ENCODE measurements at places on chromosomes 13 and 19. TPM values are rescaled to one million over a fixed set of nuclear protein-coding genes. Genes with fewer than 3 reads are reported as not detected.

CAMSAP3 gene
- total RNA-seq, result 0.52 TPM

GIPR gene
- total RNA-seq, result 1.4 TPM

PABPC3 gene
- total RNA-seq, result 1.3 TPM

PSG3 gene
- not detected for total RNA-seq

TMEM255B gene
- total RNA-seq, result 1.1 TPM

SIX5 gene
- 1.7 TPM for total RNA-seq

- peaks cover 81% of the 10 kb centered on the region for H3K36me3 ChIP-seq
- H3K27me3 ChIP-seq, result no peaks in the 10 kb centered on the region
- peak within 1 kb of the TSS; percentile 85 for H3K4me3 ChIP-seq
- peak within 1 kb of the TSS; percentile 87 for H3K27ac ChIP-seq
- DNase-seq, result peak; percentile 93
These were observed at the start of gene ZNF583 for GRCh38 chr19:56403764-56404704. Gene ZNF583, plus strand, starts transcription at chr19:56404332. Its CDS starts 2,783 bp downstream, at chr19:56407115.

- H3K27ac ChIP-seq, result no peak overlapping the region
- H3K4me1 ChIP-seq, result no peaks in the 10 kb centered on the region
- H3K27me3 ChIP-seq, result no peaks in the 10 kb centered on the region
- no peak for DNase-seq
- no peaks in the 10 kb centered on the region for H3K36me3 ChIP-seq
These were observed 868.9 kb upstream of the SLC10A2 start for GRCh38 chr13:103935117-103935516.

GRCh38 chr13:25874907-25875306 is 176.9 kb downstream of the SHISA2 start:
- DNase-seq, result peak; percentile 33
- H3K4me3 ChIP-seq, result peak overlapping the region; percentile 35
- no peaks in the 10 kb centered on the region for H3K27me3 ChIP-seq
- H3K4me1 ChIP-seq, result peaks cover 63% of the 10 kb centered on the region
- H3K36me3 ChIP-seq, result peaks cover 26% of the 10 kb centered on the region

DNA sequence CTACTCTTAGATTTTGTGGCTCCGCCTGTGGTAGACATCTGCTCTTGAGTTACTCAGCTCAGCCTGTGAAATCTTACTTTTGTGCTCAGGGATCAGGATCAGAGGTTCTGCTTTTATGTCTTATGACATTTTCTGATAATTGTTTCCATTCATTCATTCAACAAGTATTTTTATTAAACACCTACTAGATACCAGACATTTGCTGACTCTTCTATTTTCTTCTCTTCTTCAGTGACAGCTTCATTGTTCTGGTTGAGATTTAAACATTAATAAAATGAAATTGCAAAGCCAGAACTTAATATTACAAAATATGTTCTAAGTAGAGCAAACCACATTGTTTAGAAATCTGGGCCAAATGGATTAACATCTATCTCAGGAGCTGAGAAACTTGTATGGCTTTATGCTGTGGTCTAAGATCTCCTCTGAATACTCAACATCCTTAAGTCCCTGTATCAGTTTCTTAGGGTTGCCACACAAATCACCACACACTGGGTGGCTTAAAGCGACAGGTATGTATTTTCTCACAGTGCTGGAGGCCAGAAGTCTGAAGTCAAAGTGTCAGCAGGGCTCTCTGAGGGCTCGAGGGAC is 15.8 kb upstream of the MICU2 start:
- no peaks in the 10 kb centered on the region for H3K36me3 ChIP-seq
- no peak for DNase-seq
- peaks cover 6% of the 10 kb centered on the region for H3K27me3 ChIP-seq
- H3K27ac ChIP-seq, result no peak overlapping the region
- no peaks in the 10 kb centered on the region for H3K4me1 ChIP-seq
- no peak overlapping the region for H3K4me3 ChIP-seq

GRCh38 chr13:94784066-94784465 is 71.7 kb upstream of the SOX21 start:
- H3K4me1 ChIP-seq, result no peaks in the 10 kb centered on the region
- no peaks in the 10 kb centered on the region for H3K36me3 ChIP-seq
- no peak for DNase-seq
- no peak overlapping the region for H3K27ac ChIP-seq
- no peak overlapping the region for H3K4me3 ChIP-seq
- H3K27me3 ChIP-seq, result peaks cover 11% of the 10 kb centered on the region

- no peak overlapping the region for H3K27ac ChIP-seq
- no peak overlapping the region for H3K4me3 ChIP-seq
- no peak for DNase-seq
- no peaks in the 10 kb centered on the region for H3K27me3 ChIP-seq
- H3K36me3 ChIP-seq, result peaks cover 25% of the 10 kb centered on the region
These were observed 24.1 kb downstream of the RRAS start for GRCh38 chr19:49615861-49616260.

DNA sequence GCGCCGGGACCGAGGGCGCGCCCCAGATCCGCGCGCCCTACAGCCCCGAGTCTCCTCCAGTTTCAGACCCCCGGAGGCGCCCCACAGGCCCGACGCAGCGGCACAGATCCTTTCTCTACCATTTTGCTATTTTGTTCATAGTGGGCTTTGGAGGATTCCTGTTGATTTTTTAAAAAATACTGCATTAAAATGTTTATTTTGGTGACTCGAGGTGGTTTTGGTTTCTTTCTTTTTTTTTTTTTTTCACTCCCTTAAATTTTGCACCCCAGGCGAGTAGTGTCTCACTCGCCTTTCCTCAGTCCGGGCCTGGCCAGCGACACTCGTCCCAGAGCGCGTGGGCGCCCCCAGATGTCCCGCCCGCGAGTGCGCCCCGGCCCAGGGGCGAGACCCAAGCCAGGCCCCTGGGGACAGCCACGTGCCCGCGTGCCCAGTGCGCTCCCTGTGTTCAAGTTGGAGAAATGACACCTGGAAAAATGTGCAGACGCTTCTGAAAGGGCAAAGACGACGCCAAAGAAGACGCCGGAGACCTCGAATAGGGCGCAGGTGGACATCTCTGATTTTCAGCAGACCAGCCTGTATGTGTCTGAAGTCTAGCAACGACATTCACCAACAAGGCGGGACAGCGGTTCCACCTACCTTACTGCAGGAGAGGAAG is 471 bp upstream of the INSR start:
- H3K4me3 ChIP-seq, result peak overlapping the region; percentile 75
- H3K36me3 ChIP-seq, result no peaks in the 10 kb centered on the region
- DNase-seq, result peak; percentile 38
- H3K27ac ChIP-seq, result no peak overlapping the region
- H3K4me1 ChIP-seq, result peaks cover 7% of the 10 kb centered on the region
- peaks cover 57% of the 10 kb centered on the region for H3K27me3 ChIP-seq

DNA sequence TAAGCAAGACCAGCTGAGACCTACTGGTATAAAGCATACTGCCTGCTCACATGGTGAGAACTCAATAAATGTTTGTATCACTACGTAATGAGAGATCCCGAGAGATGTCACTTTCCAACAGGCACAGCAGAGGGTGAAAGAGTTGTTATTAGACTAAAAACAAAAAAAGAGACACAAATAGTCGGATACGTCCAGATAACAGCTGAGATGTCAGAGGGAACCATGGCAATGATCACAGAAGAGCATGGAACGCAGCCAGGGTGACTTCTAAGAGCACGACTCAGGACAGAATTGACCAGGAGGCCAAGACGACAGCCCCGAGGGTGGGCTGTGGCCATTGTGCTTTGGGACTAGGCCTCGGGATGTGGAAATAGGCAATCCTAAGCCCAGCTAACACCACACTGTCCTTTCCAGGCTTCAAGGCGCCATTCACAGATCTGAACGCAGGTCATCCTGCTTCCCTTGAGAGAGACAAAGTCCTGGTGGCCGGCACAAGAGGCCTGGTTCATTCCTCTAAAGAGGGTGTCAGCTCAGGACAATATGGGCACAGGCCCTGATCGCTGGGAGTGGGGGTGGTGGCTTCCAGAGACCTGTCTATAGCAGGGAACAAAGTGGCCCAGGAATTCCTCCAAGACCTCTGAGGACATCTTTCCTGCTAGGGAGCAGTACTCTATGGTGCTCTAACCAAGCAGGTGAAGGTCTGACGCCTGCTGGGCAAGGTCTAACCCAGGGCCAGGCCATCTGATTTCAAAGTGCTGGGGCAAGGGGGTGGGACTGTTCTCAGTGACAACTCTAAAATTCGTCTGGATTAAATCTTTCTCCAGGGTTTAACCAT is 3.2 kb downstream of the SH3GL1 start:
- no peaks in the 10 kb centered on the region for H3K27me3 ChIP-seq
- peaks cover 41% of the 10 kb centered on the region for H3K4me1 ChIP-seq
